ENCODE measurements at places on chromosomes 3 and 15. TPM values are rescaled to one million over a fixed set of nuclear protein-coding genes. Genes with fewer than 3 reads are reported as not detected.

Gene CCDC39
- total RNA-seq = not detected

Gene HAUS2
- 54.0 TPM for total RNA-seq

Gene ALDH1A3
- 79.9 TPM for total RNA-seq

Gene MUC13
- not detected for total RNA-seq

Gene RBP2
- not detected for total RNA-seq

Gene DAPK2
- total RNA-seq = 7.3 TPM

Gene CKMT1B
- 4.3 TPM for total RNA-seq

Gene HRG
- total RNA-seq = not detected

Gene FBXO40
- not detected for total RNA-seq

Gene SOX14
- total RNA-seq = not detected

Gene CNTN3
- 0.46 TPM for total RNA-seq

Gene ARPIN
- 9.1 TPM for total RNA-seq

Gene PFN2
- total RNA-seq = 137 TPM

Gene GNAT1
- total RNA-seq = not detected

Gene GOLGA8Q
- total RNA-seq = not detected

Gene SAMD7
- total RNA-seq = not detected

Gene SLC28A2
- not detected for total RNA-seq

Gene HHLA2
- total RNA-seq = not detected

Gene MGLL
- 82.2 TPM for total RNA-seq

Gene GOLGA6L10
- total RNA-seq = 1.2 TPM

Gene ZBTB20
- 7.1 TPM for total RNA-seq

Gene CLDN16
- 29.7 TPM for total RNA-seq

Gene C2CD4B
- 0.07 TPM for total RNA-seq

Gene GPR176
- total RNA-seq = 35.4 TPM

Gene ZNF80
- not detected for total RNA-seq

Gene C3orf22
- not detected for total RNA-seq

Gene GPR15
- not detected for total RNA-seq

Gene GJD2
- not detected for total RNA-seq

Gene APBA2
- 36.5 TPM for total RNA-seq

Gene CRYBG3
- 7.5 TPM for total RNA-seq
